ENCODE measurements at places on chromosomes 3 and 15. TPM values are rescaled to one million over a fixed set of nuclear protein-coding genes. Genes with fewer than 3 reads are reported as not detected.

GRCh38 chr15:82540984-82541431 is 751 bp upstream of the RPS17 start:
- no peak for DNase-seq

DNA sequence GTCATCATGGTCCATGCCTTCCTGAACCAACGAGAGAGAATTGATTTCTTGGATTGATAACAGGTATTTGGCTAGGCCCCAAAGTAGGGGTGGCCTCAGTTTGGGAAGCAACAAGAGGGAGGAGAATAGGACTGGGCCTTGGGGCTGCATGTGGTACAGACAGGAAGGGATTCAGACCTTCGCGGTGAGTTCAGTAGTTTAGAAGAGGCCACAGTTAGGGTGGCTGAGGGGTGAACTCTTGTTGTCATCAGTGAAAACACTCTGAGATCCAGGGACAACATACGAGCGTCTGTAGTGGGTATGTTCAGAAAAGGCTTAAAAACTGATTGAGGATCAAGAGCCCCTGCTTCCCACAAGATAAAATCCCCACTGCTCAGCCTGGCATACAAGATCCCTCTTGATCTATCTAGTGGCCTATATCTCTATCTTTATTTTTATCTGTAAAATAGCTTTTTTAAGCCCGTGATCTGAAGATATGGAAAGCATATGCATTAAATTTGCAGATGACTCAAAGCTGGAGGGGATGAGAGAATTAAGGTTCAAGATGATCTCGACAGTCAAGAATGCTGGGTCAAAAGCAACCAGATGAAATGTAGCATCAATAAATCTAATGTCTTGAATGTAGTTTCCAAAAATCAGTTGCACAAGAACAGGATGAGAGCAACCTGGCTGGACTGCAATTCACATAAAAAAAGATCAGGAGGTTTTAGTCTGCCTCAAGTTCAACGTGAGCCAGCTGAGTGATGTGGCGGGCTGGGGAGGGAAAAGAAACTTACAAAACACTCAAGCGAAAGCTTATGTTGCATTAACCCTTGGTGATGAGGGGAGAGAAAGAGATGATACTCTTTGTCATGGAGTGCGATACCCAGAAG is 221.1 kb upstream of the TLE3 start:
- DNase-seq: no peak

DNA sequence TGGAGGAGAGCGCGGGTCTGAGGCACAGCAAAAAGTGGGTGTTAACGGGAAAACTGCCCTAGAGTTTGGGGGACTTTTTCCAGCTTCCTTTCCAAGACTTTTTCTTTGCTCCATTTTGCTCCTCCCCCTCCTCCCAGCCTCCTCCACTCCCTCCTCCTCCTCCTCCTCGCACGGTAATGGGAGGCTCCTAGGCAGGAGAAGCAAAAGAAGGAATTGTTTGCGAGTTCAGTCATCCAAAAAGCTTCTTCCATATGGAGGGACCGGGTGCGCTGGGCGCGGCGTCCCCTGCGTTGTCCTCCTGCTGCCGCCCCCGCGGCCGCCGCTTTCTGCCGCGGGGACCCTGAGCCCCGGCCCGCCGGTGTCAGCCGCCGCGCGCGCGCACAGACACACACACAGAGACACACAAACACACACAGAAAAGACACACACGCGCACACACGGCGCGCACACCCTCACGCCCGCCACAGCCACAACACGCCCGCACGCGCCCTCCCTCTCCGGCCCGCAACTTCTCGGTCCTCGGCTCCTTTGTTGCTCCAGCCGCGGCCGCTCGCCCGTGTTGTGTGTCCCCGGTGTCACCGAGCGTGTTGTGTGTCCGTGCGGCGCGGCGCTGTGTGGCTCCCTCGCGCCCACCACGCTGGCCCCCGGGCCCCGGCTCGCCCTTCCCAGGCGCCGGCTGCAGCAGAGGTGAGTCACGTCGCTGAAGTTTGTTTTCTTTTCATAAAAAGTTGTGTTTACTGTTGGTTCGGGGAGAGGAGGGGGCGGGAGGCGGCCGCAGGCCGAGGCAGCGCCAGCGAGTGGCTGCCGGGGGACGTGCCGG is at the start of gene BOC:
Gene BOC, plus strand, starts transcription at position 228 of the 820 bp plus-strand sequence. CDS start 38,246 bp downstream, outside the sequence.
- no peak for DNase-seq

DNA sequence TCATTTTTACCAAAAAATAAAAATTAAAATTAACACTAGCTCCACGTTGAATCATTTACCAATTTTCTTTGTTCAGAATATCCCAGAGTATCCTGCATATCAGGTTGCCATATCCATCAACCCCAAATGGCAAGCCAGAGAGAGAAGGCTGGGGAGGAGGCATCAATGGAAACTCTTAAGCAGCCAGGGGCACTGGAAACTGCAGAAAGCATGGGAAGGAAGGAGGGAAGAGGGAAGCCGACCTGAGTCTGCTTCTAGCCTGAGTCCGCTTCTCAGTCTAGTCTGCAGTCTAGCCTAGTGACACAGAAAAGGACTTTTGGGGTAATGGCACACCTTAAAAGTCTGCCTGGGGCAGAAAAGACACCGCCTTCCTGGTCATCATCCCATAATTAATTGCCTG is 1.6 kb upstream of the MTHFS start:
- DNase-seq: no peak

DNA sequence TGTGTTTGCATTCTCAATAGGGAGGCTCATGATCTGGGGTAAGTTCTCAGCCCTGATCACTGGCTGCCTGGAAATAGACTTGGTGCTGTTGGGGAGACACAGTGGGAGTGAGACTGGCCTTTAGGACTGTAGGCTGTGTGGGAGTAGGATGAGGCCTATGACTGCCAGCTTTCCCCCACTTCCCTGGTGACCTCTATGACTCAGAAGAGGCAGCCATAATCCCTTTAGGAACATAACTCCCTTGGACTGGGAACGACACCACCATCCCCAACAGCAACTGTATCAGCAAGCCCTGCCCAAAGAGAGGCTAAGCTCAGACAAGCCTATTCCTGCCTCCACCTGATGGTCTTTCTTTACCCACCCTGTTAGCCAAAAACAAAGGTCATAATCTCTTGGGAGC is 91.3 kb downstream of the SUCNR1 start:
- no peak for DNase-seq

- no peak for DNase-seq
Observed at GRCh38 chr3:108219336-108219735, 2.9 kb downstream of the IFT57 start.

- DNase-seq: no peak
Observed at GRCh38 chr3:55218577-55218976, 268.5 kb downstream of the WNT5A start.

DNA sequence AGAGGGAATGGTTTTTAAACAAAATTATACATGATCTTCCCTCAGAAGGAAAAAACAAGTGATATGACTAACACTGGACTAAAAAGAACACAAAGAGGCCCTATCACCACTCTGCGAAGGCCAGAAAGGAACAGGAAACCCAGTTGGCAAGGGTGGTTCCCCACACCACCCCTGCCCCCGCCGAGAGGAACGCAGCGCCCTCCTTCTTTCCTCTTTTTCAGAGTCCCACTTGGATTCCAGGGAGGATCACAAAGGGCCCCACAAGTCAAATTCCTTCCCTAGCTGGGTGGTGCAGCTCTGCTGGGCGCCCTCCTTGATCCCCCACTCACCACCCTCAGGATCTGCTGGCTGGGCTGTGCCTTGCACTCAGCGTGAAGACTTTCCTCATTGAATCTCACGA is 29.8 kb downstream of the PLA1A start:
- no peak for DNase-seq

DNA sequence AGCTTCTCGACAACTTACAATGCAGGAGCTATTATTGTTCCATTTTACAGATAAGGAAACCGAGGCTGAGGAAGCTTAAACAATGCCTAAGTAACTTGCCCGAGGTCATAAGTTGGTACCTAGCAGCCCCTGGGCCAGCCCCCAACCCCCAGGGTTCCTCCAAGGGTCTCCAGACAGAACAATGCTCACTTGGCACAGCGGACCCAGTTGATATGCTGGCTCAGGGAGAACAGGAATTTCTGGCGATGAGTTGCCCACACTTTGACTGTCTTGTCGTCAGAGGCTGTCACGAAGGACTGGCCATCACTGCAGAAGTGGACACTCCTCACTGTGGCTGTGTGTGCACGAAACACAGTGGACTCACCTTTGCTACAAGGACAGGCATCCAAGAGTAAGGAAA is 5.2 kb downstream of the POC1A start:
- no peak for DNase-seq

Gene SLC28A2
- not detected for total RNA-seq

GRCh38 chr3:164208821-164209220 is 869.5 kb downstream of the SI start:
- DNase-seq: no peak

DNA sequence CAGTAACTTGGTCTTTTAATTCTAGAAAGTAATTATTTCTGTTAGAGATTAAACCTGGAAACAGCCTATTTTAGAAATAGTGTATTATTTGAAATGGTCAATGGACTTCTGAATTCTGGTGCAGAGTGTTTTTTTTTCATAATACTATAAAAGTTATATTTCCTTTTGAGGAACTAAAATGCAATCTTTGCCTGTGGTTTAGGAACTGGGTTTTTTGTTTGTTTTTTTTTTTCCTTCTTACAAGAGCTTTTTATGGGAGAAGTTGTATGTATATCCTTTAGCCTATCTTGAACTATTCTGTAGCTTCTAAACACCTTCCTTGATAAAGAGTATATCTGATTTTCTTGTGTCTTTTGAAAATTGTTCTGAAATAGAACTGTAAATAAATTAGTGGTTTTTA is 88.3 kb downstream of the ARIH1 start:
- no peak for DNase-seq

GRCh38 chr3:64229903-64230302 is 4.6 kb upstream of the PRICKLE2 start:
- DNase-seq: no peak

Gene UBL7
- 30.1 TPM for total RNA-seq

Gene IQCF5
- total RNA-seq: not detected

- no peak for DNase-seq
Observed at GRCh38 chr3:108461661-108462111, 48.7 kb downstream of the MYH15 start.

- no peak for DNase-seq
Observed at GRCh38 chr3:127663151-127663550, 9.6 kb upstream of the ABTB1 start.

DNA sequence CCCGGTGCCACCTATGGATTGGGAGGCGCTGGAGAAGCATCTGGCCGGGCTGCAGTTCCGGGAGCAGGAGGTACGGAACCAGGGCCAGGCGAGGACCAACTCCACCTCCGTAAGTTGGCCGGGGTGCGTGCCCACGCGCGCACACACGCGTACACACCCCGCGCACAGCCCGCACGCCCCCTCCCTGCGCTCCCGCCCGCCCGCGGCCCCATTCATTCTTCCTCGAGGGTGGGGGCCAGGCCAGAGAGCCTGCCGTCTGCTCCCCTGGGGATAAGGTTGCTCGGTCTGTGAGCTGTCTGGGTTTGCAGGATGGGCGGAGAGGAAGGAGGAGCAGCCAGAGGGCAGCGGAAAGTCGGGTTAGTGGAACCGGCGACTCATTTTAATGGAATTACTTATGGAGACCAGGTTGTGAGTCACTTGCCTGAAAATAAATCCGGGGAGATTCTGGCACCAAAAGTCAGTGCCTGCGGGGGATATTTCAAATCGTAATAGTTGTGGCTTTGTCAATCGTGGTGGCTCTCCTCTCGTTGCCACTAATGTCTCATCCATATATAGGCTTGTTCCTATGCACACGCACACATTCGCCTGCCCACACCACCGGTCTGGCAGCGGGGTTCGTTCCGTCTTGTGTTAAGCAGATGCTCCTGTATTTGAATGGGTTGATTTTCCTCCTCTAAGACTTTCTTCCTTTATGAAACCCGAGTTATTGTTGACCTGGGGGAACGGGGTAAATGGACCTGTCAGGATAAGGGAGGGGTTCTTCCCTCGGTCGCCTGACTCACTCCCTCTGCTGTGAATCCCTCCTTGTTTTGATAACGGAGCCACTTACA is 223.4 kb upstream of the IL12A start:
- no peak for DNase-seq

DNA sequence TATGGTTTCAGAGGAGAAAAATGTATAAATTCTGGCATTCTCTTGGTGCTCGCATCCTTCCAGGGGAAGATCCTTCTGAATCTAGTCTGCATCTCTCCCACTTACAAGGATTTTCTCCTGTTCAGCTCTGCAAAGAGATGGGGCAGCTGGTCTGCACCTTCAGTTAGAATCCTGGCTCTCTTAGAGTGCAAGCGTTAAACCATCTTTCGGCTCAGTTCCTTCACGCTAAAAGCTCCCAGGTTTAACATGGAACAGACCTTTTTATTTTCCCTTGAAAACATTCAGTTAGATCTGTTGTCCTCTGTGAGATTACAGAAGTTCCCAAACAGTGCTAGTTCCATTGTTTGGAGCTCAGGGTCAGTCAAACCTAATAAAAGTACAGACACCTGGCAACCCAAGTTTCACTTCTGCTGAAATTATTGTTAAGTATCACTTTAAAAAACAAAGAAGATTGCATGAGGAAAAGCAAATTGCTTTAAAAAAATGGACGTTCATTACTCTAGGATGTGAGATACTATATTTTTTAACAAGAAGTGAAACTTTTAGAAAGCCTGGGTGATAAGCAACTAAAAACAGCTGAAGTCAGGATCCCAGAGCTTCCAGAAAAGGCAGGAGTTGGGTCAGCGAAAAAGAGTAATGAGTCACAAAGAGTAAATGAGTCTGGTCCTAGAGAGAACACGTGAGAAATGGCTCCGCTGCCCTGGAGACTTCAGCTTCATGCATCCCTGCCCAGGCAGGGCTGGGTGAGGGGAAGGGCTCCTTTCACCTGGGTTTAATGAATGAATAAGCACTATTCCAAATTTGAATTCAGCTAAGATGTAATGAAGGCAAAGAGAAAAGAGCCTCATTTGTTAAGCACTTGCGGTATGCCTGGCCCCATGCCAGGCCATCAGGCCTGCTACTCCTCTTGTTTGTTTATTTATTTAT is 63.3 kb downstream of the ABTB1 start:
- DNase-seq: no peak

- no peak for DNase-seq
Observed at GRCh38 chr15:97687654-97688053, 272.8 kb upstream of the ARRDC4 start.

GRCh38 chr3:10702961-10703740 is 112.9 kb upstream of the SLC6A11 start:
- DNase-seq: no peak

DNA sequence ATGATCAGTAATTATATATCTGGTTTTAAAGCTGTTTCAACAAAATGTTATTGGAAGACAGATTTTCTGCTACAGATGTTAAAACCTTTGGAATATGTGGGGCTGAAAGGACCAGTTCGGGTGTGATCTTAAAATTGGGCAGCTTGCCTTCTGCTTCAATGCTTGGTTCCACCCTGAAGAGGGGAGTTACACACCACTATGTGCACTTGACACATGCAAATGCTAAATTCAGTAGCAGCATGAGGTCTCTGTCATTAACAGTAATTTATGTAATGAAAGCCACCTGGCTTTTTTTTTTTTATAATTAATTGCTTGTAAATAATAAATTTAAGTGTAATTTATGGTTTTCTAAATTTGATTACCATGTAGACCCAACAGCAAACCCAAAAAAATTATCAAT is 24.6 kb downstream of the CDIN1 start:
- no peak for DNase-seq

GRCh38 chr3:189589179-189589569 is 42.0 kb upstream of the TP63 start:
- no peak for DNase-seq

All from T-cell (primary cell).